ENCODE measurements at places on chromosomes 13 and 19.
A peak's percentile ranks its signal among the peaks of the same experiment; 100 is the strongest.

DNA sequence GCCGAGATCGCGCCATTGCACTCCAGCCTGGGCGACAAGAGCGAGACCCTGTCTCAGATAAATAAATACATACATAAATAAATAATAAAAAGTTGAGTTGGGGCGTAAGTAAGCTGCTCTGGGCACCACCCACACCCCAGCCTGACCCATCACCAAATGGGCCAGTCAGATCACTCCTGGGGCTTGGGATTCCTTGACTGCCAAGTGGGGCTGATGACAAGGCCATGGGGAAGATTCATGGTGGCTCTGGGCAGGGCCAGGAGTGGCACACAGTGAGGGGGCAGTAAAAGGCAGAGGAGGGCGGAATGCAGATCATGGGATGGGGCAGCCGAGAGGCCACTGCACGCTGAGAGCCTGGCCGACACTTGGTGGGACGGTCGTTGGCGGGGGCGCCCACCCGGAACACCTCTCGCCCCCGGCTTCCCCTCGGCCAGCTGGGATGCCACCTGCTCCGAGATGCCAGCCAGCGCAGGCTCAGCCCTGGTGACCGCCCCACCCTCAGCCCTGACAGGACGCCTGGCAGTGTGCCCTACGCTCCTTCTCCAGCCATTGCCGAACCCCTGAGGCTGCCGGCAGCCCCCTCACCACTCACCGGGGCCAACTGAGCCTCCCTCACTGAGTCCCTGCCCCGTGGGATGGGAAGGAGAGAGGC, 10.9 kb downstream of the ZNF653 start:
- no peak for DNase-seq
- peaks cover 6% of the 10 kb centered on the region for H3K36me3 ChIP-seq
- no peak overlapping the region for H3K4me3 ChIP-seq
- H3K4me1 ChIP-seq: peaks cover 9% of the 10 kb centered on the region

- no peak for DNase-seq
- peaks cover 20% of the 10 kb centered on the region for H3K36me3 ChIP-seq
- no peak overlapping the region for H3K27ac ChIP-seq
- peaks cover 25% of the 10 kb centered on the region for H3K27me3 ChIP-seq
- H3K4me3 ChIP-seq: no peak overlapping the region
These were observed 12.0 kb downstream of the BCAM start for GRCh38 chr19:44820648-44821609.

- H3K4me1 ChIP-seq: peaks cover 37% of the 10 kb centered on the region
- H3K27me3 ChIP-seq: no peaks in the 10 kb centered on the region
- peaks cover 63% of the 10 kb centered on the region for H3K36me3 ChIP-seq
- DNase-seq: peak; percentile 48
These were observed 1.5 kb downstream of the SBNO2 start for GRCh38 chr19:1172353-1173158.

GRCh38 chr13:97113231-97114001, 108.7 kb upstream of the MBNL2 start:
- H3K27ac ChIP-seq: no peak overlapping the region
- H3K4me1 ChIP-seq: peaks cover 55% of the 10 kb centered on the region
- DNase-seq: no peak
- H3K36me3 ChIP-seq: no peaks in the 10 kb centered on the region
- H3K27me3 ChIP-seq: no peaks in the 10 kb centered on the region

GRCh38 chr19:30780032-30780431, 407.8 kb downstream of the ZNF536 start:
- no peak overlapping the region for H3K27ac ChIP-seq
- H3K27me3 ChIP-seq: no peaks in the 10 kb centered on the region
- DNase-seq: no peak
- H3K36me3 ChIP-seq: no peaks in the 10 kb centered on the region
- no peaks in the 10 kb centered on the region for H3K4me1 ChIP-seq

DNA sequence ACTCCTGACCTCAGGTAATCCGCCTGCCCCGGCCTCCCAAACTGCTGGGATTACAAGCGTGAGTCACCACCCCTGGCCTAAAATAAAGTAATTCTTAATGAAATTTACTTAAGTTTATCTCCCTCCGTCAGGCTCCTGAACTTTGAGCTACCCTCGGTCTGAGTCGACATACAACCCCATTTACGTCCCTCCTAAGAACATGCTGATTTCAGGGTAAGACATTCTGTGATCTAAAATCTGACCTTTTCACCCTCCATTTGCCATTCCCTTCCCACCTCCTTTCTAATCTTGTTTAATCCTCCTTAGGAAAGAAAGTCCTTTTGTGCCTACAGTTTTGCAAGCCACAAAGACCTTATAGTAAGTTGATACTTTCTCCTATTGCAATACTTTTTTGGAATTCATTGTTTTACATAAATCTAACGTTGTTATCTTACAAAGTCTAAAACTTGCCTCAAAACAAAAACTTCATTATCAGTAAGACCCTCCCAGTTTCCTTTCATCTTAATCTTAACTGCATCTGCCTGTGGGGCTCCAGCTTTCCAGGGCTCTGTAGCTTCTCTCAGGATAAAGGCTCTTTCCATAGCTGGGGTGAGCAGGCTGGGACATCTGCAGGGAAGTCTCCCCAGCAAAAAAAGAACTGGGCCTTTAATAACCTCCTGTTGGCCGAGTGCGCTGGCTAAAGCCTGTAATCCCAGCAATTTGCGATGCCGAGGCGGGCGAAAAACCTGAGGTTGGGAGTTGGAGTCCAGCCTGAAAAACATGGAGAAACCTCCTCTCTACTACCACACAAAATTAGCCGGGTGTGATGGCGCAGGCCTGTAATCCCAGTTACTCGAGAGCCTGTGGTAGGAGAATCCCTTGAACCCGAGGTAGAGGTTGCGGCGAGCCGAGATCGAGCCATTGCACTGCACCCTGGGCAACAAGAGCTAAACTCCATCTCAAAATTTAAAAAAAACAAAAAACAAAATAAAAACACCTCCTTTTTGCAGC, 143.1 kb downstream of the ZNF737 start:
- H3K4me3 ChIP-seq: peak overlapping the region; percentile 71
- peaks cover 25% of the 10 kb centered on the region for H3K36me3 ChIP-seq
- no peak for DNase-seq

- no peak for DNase-seq
- no peaks in the 10 kb centered on the region for H3K27me3 ChIP-seq
- H3K4me3 ChIP-seq: no peak overlapping the region
- no peaks in the 10 kb centered on the region for H3K4me1 ChIP-seq
- no peak overlapping the region for H3K27ac ChIP-seq
- H3K36me3 ChIP-seq: peaks cover 26% of the 10 kb centered on the region
These were observed 10.1 kb downstream of the LGALS7B start for GRCh38 chr19:38799104-38799503.

GRCh38 chr19:44767295-44768180, 10.2 kb upstream of the CBLC start:
- no peak overlapping the region for H3K27ac ChIP-seq
- no peak overlapping the region for H3K4me3 ChIP-seq
- peaks cover 34% of the 10 kb centered on the region for H3K4me1 ChIP-seq
